ENCODE measurements at places on chromosomes 5 and 9.

DNA sequence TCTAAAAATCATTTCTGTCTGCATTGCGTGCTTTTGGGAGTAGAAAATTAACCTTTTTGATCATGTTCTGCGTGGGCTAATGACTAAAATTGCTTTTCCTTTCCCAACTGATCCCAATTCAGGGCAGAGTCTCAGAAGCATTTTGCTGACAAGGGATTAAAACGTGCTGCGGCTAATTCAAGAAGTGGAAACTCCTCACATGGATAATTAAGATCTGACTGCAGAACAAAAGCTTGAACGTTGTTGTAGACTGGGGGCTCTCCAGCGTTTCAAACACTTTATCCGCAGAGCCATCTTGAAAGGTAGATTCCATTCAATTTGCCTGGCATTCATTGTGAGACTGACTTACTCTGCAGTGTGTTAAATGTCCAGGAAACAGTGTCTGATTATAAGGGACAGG lies 485.3 kb upstream of the DMAC1 start:
- no peak for DNase-seq

- no peak for DNase-seq
These were observed 70.5 kb downstream of the PIK3R1 start for GRCh38 chr5:68285851-68286611.

- no peak for DNase-seq
These were observed 17.5 kb upstream of the SEMA4D start for GRCh38 chr9:89515416-89515815.

GRCh38 chr5:159343295-159344094 lies 13.2 kb upstream of the IL12B start:
- no peak for DNase-seq

- DNase-seq = no peak
These were observed 8.8 kb downstream of the TMEM171 start for GRCh38 chr5:73129143-73129542.

DNA sequence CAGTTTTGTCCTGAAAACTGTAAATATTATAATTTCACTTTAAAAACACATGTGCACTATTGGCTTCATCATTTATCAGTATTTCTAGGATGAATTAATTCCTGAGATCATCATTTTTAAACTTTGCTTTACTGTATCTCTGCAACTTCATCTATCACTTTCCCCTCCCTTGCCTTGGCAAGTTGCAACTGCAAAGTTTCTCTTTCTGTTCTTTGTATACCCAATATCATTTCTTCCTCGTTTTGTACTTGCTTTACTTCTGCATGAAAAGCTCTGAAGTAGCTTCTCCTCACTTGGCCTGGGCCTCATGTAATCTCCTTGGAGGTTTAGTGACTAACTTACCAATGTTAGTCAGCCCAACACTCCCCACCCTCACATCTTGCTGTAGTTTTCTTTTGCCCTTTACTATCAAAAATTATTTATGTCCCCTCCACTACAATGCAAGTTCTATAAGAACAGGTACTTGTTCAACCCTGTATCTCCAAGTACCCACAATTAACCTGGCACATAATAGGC lies 12.8 kb downstream of the C5orf63 start:
- DNase-seq = no peak

DNA sequence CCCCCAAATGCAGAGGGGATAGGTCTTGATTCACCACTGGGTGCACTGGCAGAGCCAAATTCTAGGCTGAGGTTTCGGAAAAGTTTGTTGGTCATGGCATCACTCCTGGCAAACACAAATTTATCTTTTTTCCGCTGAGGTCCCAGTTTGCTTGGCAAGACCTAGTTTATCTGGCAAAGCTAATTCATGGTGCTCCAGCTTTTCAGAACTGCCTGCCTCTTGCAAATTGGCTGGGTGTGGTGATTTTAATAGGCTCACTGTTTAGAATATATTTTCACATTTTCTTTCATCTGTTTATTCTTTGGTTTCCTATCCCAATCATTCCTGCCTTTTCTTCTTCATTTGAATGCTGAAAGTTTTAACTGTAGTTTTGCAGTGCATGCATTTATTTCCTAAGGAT lies 50.5 kb upstream of the MAMDC2 start:
- DNase-seq = no peak

GRCh38 chr5:490116-491106 lies 33.8 kb downstream of the SLC9A3 start:
- DNase-seq = peak; percentile 61

DNA sequence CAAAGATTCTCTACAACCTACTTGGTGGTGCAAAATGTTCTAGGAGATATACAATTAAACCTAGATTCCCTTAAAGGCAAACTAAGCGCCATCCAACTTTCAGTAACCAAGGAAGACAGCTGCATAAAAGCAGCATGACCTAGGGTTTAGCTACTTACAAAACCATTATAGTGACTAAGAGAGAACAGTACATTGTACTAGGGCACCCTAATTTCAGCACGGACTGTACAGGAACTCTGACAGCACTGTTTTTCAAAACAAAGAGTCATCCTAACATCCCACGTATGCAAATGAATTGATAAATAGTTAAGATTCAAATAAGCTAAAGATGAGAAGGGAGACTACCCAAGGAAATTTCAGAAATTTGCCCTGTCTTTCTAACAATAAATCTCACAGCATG lies 30.0 kb downstream of the STRBP start:
- no peak for DNase-seq

DNA sequence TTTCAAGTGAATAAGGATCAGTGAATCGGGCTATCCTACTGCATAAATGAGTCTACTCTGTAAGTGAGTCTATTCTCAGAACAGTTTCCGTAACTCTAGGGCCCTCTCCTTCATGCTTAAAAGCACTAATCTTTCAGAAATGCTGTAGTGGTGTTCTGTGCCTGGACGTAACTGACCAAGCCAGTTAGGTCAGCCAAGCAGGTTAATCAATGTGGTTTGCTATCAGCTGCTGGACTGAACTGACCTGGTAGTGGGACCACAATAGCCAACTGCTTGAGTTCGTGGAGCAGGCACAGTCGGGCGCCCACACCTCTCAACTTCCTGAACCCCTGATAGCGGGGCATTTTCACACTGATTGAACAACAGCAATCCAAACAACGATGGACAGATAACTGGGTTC lies 6.8 kb downstream of the SLC1A3 start:
- DNase-seq = no peak

DNA sequence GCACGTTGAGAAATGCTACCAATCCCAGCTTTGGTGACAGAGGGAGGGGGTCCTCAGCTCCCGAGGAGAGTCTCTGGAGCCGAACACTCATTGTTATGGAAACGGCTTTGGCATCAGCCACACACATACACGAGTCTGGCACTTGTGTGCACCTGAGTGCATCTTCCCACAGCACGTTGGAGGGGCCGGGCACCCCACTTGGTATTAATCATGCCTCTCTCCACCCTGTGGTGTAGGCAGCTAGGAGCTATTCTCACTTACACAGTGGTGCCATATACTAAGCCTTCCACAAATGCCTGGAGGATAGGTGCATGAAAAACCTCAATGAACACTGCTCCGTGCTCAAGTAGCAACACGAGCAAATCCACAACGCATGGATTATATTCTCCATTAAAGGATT lies 133.9 kb upstream of the PANK3 start:
- DNase-seq = no peak

DNA sequence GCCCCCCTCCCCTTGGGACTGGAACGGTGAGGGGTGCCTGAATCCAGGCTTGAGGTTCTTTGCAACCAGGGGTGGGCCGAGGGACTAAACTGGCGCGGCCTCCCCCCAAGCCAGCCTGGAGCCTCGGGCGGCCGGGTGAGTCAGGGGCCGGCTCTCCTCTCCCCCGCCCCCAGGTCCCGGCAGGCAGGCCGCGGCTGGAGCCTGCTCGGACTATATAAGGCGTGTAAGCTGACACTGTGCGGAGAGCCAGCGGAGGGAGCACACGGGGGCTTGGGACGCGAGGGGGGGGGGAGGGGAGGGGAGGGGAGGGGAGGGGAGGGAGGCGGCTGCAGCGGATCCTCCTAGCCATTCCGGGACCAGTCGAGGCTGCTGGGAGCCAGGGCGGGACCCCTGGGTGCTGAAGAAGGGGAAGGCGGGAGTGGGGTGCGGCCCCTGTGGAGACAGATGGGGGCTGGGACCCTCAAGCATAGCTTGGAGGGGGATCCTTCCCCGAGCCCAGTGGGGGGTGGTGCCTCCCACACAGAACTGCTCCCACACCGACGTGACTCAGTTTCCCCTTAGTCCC lies 595 bp downstream of the PDLIM7 start:
- peak; percentile 59 for DNase-seq

- no peak for DNase-seq
These were observed 5.2 kb upstream of the ITGA2 start for GRCh38 chr5:52983731-52984636.

GRCh38 chr5:66002415-66002814 lies 76.0 kb downstream of the ERBIN start:
- DNase-seq = no peak

DNA sequence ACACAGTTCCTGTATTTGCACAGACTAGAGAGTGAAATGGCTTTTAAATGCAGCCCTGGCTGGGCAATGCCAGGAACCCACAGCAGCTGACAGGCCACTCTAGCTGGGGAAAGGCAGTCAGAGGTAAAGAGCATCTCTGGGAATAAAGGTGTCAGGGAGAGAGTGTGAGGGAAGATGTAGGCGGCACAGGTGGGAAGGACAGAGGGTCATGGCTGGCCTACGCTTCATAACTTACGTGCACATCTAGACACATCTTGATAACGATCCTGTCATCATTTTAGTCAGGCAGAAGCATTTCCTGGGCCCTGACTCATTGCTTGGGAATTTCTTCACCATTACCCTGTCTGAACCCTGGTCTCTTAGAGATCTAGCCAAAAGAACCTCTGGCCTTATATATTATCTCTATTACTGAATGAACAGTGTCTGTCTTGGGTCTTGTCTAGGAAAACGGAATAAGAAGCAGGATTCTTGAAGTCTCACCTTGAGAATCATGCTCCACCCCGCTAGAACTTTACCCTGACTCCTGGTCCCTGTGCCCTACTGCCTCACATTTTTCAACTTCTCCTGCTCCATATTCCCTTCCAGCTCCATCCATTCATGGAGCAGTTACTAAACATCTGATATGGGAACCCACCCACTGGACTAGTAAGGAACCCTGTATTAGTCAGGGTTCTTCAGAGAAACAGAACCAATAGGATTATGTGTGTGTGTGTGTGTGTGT lies 106.4 kb upstream of the ELL2 start:
- no peak for DNase-seq

GRCh38 chr5:100430268-100431195 lies 104.6 kb upstream of the FAM174A start:
- DNase-seq = no peak

- no peak for DNase-seq
These were observed 106.7 kb downstream of the NXNL2 start for GRCh38 chr9:88641456-88642240.

GRCh38 chr5:12659686-12660085 lies 755.4 kb upstream of the CTNND2 start:
- DNase-seq = no peak

- DNase-seq = no peak
These were observed 18.3 kb upstream of the IL33 start for GRCh38 chr9:6197330-6197729.

GRCh38 chr9:130106860-130107233 lies 53.1 kb downstream of the GPR107 start:
- DNase-seq = no peak

- no peak for DNase-seq
These were observed 3.3 kb upstream of the OR2V1 start for GRCh38 chr5:181134259-181134658.

- DNase-seq = no peak
These were observed 30.4 kb upstream of the UBTD2 start for GRCh38 chr5:172313915-172314314.

GRCh38 chr9:6716766-6717165 lies 41.0 kb upstream of the KDM4C start:
- no peak for DNase-seq

- DNase-seq = no peak
These were observed 74.5 kb downstream of the PRR16 start for GRCh38 chr5:120538644-120539043.

- no peak for DNase-seq
These were observed 112.9 kb downstream of the SH3TC2 start for GRCh38 chr5:148949841-148950470.
